ENCODE measurements at places on chromosomes 5 and 9. TPM values are rescaled to one million over a fixed set of nuclear protein-coding genes. Genes with fewer than 3 reads are reported as not detected.
A peak's percentile ranks its signal among the peaks of the same experiment; 100 is the strongest.

LCN12 gene
- total RNA-seq: 7.9 TPM

PCA3 gene
- total RNA-seq: not detected

MAT2B gene
- total RNA-seq: 34.6 TPM

PTPN3 gene
- total RNA-seq: 43.8 TPM

INSL4 gene
- not detected for total RNA-seq

ZNF454 gene
- 1.4 TPM for total RNA-seq

SLC2A8 gene
- total RNA-seq: 7.4 TPM

GRCh38 chr9:27142299-27142930 is 33.4 kb downstream of the TEK start:
- DNase-seq: no peak

- no peak for DNase-seq
Observed at GRCh38 chr5:31663519-31663918, 24.6 kb downstream of the PDZD2 start.

DNA sequence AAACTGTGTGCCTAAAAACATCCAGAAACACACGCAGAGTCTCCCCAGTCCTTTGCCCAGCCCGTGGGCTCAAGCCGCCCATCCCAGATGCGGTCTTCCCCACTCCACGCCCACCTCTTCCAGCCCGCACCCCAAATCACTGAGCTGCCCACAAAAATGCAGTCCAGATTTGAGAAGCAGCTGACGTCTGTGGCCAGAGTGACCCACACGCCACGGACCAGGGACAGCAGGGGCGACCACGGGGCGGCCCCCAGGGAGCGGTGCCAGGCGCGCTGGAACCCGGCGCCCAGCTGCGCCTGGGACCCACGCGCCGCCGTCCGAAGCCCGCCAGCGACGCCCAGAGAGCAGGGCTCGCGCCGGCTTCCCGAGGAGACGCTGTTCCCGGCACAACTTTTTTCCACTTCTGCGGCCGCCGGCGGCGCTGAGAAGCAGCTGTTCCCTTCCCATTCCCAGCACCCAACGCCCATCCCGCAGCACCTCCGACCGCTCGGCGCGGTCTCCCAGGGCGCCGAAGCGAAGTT is 674 bp downstream of the LHFPL2 start:
- peak; percentile 70 for DNase-seq

- DNase-seq: no peak
Observed at GRCh38 chr9:26833792-26834191, 58.8 kb downstream of the CAAP1 start.

- DNase-seq: no peak
Observed at GRCh38 chr9:135998410-135999071, 37.4 kb upstream of the UBAC1 start.

GRCh38 chr9:93646640-93647178 is 70.3 kb downstream of the PHF2 start:
- peak; percentile 34 for DNase-seq

- DNase-seq: no peak
Observed at GRCh38 chr9:91516777-91517176, 93.1 kb upstream of the NFIL3 start.

- no peak for DNase-seq
Observed at GRCh38 chr5:147413266-147413665, 96.6 kb downstream of the DPYSL3 start.
